ENCODE measurements at places on chromosomes 4 and X. TPM values are rescaled to one million over a fixed set of nuclear protein-coding genes. Genes with fewer than 3 reads are reported as not detected.

DNA sequence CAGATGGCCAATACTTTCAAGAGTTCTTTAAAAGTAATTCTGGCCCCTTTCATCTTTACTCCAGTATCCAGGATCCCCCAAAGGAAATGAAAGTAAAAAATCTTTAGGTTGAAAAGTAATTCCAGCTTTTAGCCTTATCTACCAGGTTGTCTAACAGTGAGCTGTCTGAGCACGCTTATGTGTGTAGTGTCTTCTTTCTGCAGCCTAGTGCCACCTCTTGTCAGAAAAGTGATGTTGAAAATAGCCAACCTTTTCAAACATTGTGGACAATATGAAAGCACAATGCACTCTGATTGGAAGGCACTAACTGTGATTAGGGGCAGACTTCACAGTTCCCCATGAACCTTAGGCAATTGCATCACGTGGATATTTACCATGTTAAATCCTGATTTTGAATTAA is 92.1 kb downstream of the RELL1 start:
- no peak for DNase-seq

DNA sequence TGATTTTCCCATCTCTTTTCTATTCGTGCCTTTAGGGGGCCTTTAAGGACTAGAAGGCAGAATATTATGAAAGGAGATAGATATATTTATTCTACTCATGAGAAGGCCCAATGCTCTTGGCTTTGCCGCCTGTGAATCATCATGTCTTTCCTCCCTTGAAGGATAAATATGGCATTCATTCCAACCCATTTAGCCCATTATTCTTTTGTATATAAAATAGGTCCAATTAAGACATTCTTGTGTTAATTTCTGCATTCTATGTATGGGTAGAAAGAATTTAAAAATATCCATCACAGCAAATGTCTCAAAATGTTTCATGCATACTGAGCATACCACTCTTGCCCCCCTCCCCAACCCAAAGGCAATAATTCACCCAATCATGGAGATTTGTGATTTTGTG is 115.1 kb downstream of the AFF2 start:
- DNase-seq, result no peak

The CCDC158 gene
- 5.8 TPM for total RNA-seq

The STK32B gene
- total RNA-seq, result 2.6 TPM

- DNase-seq, result no peak
These were observed at the start of the genes CT45A10 and SAGE1 for GRCh38 chrX:135893294-135893817. Gene CT45A10, minus strand, starts transcription at chrX:135893444. Its CDS starts 8,100 bp downstream, at chrX:135885344. Gene SAGE1, plus strand, starts transcription at chrX:135893716. Its CDS starts 2,527 bp downstream, at chrX:135896243.

DNA sequence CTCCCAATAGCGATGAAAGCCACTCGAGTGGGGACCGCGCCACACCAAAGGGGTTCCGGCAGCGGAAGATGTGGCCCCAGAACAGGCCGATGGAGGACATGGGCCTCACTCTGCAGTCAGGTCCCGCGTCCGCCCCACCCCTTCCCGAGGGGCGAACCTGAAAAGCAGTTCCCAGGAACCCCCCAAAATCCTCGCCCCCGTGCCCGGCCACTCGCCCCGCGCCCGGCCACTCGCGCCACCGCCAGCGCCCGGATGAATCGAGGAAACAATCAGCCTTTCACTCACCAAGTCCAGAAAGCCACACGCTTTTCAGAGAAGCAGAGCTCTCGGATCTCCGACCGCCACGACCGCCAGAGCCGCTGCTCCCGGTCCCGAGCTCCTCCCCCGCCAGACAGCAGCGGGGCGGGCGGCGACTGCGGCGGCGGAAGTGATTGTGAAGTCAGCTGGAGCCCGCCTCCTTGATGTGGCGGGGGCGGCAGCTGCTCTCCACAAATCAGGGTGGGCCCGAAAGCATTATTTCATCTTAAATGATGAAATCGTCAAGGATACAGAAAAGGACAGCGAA is at the start of gene PJA1:
Gene PJA1, minus strand, starts transcription at position 367 of the 565 bp plus-strand sequence. CDS start 2,380 bp downstream, outside the sequence.
- peak; percentile 76 for DNase-seq

- DNase-seq, result peak; percentile 33
These were observed at the start of the genes DHRSX and ZBED1 for GRCh38 chrX:2500803-2501558. Gene DHRSX, minus strand, starts transcription at chrX:2500976. Its CDS starts 51 bp downstream, at chrX:2500925. Gene ZBED1, minus strand, starts transcription at chrX:2500976. Its CDS starts 10,257 bp downstream, at chrX:2490719.

The SORCS2 gene
- total RNA-seq, result 4.8 TPM

DNA sequence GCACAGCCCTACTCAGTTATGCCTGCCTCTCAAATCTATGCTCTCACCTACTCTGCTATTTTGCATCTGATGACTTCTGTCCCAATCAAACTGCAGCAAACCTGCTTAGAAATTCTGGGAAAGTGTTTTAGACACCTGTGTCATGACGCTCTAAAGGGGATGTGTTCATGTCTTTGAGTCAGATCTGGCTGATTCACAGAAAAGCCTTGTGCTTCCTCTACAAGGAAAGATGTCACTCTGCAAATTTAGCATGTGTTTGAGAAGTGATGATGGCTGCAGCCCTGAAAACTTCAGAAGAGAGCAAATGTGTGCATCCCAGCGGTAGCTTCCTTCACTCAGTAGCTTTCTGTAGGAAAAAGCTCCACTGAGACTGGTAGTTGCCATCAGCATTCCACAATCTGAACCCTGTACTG is 235.4 kb downstream of the MGST2 start:
- no peak for DNase-seq

DNA sequence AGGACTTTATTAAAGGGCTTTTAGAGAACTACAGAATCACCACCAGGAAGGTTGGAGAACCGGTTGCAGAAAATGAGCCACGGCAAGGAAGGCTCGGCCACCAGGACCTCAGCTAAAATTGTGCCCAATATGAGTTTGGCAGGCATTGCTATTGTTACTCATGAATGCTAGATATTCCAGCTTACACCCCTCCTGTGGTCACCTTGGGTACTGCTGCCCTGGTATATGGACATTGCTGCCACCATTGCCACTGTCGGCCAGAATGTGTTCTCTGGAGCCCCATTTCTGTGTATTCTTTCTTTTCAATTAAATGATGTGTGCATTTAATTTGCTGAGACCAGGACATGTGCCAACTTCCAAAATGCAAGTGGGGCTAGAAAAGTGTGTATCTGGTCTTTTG is 626.7 kb upstream of the BOD1L1 start:
- DNase-seq, result peak; percentile 13

DNA sequence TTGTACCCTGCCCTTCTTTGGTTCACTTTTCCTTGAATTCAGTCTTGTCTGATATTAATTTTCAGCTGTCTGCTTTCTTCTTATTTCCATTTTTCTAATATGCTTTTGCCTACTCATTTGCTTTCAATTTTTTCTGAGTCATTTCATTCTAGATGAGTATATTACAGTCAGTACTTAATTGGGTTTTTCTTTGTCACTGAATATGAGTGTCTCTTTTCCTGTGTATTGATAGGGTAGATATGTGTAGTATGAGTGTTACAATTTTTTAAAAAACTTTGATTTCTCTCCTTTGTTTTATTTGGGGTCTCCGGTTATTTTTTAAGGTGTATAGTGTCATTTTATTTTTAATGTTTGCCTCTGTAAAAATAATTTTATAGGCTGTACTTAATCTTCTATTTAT is 222.2 kb downstream of the IDS start:
- no peak for DNase-seq

The F11 gene
- not detected for total RNA-seq

The FAM184B gene
- not detected for total RNA-seq

DNA sequence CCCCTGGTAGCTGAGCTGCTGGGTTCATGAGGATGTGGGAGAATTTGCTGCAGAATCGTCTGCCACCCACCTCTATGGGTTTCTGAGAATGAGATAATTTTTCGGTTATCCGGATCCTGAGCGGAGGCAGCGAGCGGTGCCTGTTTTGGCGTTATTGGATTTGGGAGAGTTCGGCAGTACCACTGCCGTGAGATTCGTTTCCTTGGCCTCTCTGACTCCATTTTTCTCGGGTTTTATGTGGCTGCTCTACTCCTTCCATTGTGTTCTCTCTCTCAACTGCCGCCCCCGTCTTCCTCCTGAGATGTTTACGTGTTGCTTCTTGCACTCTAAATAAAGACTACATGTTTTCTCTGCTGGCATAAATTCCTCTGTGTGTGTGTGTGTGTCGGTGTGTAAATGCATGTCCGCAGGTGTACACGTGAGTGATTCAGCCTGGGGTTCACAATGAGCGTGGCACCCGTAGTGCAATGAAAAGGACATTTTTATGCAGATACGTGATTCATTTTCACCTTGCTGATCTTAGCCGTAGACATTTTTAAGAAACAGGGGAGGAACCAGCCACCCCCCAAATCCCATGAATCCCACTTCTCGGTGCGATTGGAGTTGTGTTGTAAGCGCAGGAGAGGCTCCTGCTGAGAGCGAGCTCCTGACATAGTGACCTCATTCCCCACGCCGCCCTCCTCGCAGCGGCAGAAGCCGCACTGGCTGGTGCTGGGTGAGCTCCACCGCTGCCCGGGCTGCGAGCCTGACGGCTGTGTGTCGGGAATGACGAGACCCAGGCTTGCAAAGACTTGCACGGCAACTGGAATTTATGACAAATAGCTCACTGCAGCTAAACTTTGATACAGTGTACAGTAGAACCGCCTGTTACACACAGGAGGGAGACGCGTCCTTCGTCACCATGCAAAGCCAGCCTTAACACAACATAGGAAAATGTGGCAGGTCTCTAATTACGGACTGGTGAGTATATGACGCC is 82.2 kb downstream of the STOX2 start:
- peak; percentile 41 for DNase-seq

GRCh38 chr4:2042204-2042946 is 16.8 kb upstream of the NAT8L start:
- no peak for DNase-seq

The TBX22 gene
- 8.4 TPM for total RNA-seq

GRCh38 chr4:41146196-41146595 is 68.1 kb downstream of the APBB2 start:
- DNase-seq, result no peak

The DGKK gene
- not detected for total RNA-seq

GRCh38 chr4:42150653-42151567 is 1.5 kb downstream of the BEND4 start:
- no peak for DNase-seq

GRCh38 chr4:174559894-174560293 is 37.6 kb upstream of the HPGD start:
- DNase-seq, result no peak

GRCh38 chrX:129123795-129124194 is 399.5 kb downstream of the SMARCA1 start:
- no peak for DNase-seq

- no peak for DNase-seq
These were observed 9.1 kb upstream of the S100G start for GRCh38 chrX:16640823-16641222.

GRCh38 chrX:341541-342101 is 23.0 kb upstream of the GTPBP6 start:
- DNase-seq, result no peak

The PDCL2 gene
- total RNA-seq, result not detected

The ADRA2C gene
- total RNA-seq, result 1.2 TPM

GRCh38 chr4:143185253-143186107 is 763 bp downstream of the USP38 start:
- peak; percentile 12 for DNase-seq

- DNase-seq, result no peak
These were observed 346.4 kb upstream of the SLC7A11 start for GRCh38 chr4:138588501-138588900.

GRCh38 chr4:85769009-85769408 is 294.1 kb downstream of the ARHGAP24 start:
- DNase-seq, result no peak

The CPZ gene
- total RNA-seq, result 5.1 TPM

GRCh38 chr4:17665852-17666251 is 51.4 kb downstream of the MED28 start:
- DNase-seq, result no peak

The GUCY1A1 gene
- 19.1 TPM for total RNA-seq

- DNase-seq, result no peak
These were observed 59.5 kb upstream of the HGFAC start for GRCh38 chr4:3382251-3382650.
